ENCODE measurements at places on chromosomes 1 and 21.

- no peak for DNase-seq
Measured at GRCh38 chr1:53112271-53112774, 30.1 kb downstream of the SLC1A7 start.

DNA sequence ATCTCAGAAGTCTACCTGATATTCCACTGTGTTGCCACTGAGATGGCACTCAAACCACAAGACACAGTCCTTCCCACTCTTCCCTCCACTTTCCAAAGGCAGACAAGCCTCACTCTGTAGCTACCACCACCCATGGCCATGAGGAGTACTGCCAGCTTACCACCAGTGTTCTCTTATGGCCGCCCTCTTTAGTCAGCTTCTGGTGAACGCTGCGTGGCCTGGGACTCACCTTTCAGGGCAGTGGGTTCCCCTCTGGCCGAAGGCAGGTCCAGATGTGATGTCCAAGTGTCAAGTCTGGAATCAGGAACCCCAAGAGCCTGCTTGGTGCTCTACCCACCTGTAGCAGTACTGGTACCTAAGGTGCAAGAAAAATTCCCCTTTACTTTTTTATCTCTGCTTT lies 580.8 kb downstream of the LRRIQ3 start:
- no peak for DNase-seq

- no peak for DNase-seq
Measured at GRCh38 chr1:3009556-3009955, 11.7 kb upstream of the ACTRT2 start.

DNA sequence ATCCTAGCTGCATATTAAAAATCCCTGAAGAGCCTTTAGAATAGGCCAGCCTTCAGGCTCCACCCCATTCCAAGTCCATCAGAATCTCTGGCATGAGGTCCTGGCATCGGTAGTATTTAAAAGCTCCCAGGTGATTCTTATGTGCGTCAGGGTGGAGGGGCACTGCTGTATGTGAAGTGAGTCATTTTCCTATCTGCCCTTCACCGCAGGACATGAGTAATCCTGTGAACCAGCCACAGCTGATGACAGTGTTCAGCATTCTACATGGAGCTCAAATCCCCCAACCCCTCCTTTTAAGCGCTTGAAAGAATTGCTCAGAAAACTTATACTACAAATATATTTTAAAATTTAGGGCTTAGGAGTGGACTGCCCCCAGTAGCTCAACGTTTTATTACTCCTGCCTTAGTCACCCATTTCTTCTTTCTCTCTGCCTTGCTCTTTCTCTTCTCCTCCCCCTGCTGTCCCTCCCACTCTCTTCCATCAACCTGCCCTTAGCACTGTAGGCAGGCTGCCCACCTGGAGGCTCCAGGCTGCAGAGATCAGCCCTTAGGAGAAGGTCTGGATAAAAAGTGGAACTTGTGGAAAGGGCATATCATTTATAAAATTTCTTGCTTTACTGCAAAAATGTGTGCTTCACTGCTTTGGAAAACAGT lies 73.8 kb upstream of the ZNF281 start:
- peak; percentile 83 for DNase-seq

DNA sequence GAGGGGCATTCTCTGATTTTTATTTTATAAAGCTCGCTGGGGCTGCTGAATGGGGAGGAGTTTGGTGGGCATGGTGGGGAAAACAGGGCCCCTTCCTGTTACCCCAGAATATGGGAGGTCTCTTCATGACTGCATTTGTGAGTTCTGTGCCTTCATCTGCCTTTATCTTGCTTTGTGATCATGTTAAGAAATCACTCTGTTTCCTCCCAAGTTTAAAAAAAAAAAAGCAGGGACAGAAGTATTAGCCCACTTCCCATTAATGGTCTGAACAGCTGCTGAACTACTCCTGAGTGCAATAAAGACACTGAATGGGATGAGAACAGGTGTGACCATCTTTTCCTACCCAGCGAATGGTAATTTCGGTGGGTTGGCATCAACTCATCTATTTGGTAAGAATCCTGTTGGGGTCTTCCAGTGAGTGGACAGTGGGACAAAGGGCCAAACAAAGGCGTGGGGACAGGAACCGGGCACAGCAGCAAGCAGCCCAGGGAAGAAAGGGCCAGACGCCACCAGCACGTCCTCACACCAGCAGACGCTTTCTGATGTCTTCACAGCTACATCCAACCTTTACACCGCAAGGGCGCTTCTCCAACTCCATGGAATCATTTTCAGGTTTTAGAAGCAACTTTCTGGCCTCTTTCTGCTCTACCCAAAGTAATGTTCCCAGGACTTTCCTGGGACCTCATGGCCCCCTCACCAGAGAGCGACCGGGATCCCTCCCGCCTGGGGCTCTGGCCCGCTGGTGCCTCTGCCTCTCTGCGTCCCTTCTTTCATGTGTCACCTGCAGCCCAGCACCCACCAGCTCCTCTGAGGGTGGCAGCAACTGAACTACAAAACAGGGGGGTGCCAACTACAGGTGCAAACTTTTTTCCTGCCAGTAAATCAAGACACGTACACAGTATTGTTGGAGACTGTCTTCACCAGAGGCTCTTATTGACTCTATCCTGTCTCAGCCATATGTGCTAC lies 160.2 kb downstream of the ADSS2 start:
- no peak for DNase-seq

DNA sequence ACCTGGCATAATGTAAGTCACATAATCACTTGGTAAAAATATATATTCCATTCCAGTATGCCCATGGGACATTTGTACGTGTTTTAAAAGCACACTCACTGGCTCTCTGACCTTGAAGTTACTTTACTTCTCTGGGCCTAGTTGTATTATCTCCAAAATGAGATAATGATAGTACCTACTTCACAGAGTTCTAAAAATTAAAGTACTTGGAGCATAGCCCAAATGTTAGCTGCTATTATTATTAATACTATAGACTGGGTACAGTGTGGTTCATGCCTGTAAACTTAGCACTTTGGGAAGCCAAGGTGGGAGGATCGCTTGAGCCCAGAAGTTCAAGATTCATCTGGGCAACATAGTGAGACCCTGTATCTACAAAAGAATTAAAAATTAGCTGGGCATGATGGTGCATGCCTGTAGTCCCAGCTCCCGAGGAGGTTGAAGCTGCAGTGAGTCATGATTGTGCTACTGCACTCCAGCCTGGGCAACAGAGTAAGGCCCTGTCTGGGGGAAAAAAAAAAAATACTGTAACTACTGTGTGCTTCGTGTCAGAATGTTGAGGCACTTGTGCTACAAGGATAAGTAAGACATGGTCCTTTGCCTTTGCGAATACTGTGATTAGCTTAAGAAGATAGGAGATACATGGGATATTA lies 45.7 kb downstream of the TDRD5 start:
- no peak for DNase-seq

GRCh38 chr1:162942916-162943559 lies 82.1 kb upstream of the CCDC190 start:
- no peak for DNase-seq

DNA sequence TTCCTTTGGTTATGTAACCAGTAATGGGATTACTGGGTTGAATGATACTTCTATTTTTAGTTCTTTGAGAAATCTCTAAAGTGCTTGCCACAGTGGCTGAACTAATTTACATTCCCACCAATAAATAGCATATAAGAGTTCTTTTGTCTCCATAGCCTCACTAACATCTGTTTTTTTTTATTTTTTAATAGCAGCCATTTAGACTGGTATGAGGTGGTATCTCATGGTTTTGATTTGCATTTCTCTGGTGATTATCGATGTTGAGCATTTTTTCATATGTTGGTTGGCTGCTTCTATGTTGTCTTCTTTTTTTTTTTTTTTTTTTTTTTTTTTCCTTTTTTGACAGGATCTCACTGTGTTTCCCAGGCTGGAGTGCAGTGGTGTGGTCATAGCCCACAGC lies 132.6 kb upstream of the L1TD1 start:
- no peak for DNase-seq

DNA sequence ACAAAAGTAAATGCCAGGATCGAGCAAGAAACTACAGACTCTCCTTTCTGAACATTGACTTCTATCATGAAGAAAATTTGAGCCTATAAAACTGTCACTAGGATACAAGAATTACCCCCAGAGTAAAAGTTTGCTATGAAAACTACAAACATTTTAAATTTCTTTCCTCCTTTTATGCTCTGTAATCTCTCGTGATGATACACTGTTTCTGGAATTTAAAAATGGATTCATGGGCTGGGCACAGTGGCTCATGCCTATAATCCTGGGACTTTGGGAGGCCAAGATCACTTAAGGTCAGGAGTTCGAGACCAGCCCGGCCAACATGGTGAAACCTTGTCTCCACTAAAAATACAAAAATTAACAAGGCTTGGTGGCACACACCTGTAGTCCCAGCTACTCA lies 181.3 kb downstream of the ZNF281 start:
- DNase-seq: no peak

DNA sequence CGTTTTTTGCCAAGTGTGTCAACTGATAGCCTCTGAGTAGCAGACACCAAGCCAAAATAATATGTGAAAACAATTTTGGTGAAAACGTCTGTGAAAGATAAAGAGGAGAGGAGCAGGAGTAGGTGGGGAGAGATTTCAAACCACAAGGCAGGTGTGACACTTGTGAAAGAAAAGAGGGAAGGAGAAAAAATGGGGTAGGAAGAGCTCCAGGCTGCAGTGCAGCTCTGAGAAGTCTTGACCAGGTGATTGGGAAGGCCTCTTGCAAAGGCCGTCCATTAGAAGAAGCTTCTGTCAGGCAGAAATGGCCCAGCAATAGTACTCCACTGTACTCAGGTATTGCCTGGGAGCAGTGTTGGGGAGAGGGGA lies 10.6 kb upstream of the RAVER2 start:
- DNase-seq: no peak

All from activated effector memory CD4-positive, alpha-beta T cell treated with anti-CD3 and anti-CD28 coated beads, Interleukin-2, amount 50 U/mL, for 16 hours (primary cell).